ENCODE measurements at places on chromosomes 3 and 15.

GRCh38 chr3:53478166-53478830 lies 16.1 kb upstream of the CACNA1D start:
- DNase-seq, result peak; percentile 85

GRCh38 chr3:172958565-172958964 lies 182.5 kb downstream of the SPATA16 start:
- no peak for DNase-seq

GRCh38 chr3:135325726-135326235 lies 530.7 kb downstream of the EPHB1 start:
- DNase-seq, result no peak

DNA sequence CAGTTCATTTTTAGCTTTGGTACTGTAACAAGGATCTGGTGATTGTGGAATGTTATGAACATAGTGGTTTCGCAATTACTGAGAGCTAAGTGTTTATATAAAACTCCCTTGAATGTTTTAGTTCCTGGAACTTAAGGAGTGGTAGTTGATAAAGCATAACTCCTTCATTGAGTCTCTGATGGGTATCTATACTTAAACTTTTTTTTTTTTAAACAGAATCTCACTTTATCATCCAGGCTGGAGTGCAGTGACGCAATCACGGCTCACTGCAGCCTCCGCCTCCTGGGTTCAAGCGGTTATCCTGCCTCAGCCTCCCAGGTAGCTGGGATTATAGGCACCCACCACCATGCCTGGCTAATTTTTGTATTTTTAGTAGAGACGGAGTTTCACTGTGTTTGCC lies 11.3 kb downstream of the PRKCI start:
- DNase-seq, result no peak

DNA sequence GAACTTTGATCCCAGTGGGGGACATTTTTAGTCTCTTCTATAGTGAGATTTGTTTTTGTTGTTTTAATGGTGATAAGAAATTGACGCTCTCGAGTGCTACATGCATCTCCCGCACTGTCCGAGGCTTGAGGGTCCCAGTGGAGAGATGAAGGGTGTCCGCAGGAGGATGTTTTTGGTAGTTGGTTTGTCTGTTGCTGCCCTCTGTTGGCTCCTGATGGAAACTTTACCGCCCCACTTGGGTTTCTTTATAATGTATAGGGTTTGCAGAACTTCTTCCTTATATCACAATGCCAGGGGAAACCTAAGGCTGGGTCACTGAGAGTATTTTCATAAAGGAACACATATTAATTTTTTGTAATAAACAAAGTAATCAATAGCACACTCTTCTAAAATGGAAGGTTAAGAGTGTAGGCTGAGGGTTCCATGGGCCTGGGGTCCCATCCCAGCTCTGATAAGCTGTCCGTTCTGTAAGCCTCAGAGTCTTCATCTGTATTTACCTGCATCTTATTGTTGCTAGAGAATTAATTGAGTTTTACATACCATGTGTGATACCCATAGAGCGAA lies 185.3 kb upstream of the FEZF2 start:
- DNase-seq, result no peak

- DNase-seq, result no peak
Measured at GRCh38 chr15:85795337-85796305, 896 bp upstream of the KLHL25 start.
